Activated CD4-positive, alpha-beta T cell treated with anti-CD3 and anti-CD28 coated beads for 1 hour (primary cell): ENCODE measurements at places on chromosomes 3 and 15.

GRCh38 chr3:131850223-131850622, 184.6 kb downstream of the CPNE4 start:
- no peak for DNase-seq

DNA sequence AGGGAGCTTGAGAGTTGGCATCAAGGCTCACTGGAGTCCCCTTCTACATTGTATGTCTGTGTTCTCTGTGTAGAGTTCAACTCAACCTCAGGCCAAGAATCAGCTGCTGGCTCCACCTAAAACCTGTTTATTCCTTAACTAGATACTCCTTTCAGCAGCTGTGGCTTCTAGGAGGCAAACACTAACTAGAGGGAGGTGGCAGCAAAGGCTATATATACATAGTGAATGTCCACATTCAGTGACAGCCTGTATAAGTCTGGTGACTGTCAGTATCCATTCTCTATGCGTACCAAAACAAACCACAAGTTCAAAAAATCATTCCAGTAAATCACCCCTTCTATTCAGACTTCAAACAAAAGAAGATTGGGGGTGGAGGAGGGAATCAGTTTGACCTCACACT, 184.3 kb downstream of the CDIN1 start:
- DNase-seq, result no peak

- no peak for DNase-seq
These were observed 4.8 kb downstream of the PAQR9 start for GRCh38 chr3:142958707-142959106.

DNA sequence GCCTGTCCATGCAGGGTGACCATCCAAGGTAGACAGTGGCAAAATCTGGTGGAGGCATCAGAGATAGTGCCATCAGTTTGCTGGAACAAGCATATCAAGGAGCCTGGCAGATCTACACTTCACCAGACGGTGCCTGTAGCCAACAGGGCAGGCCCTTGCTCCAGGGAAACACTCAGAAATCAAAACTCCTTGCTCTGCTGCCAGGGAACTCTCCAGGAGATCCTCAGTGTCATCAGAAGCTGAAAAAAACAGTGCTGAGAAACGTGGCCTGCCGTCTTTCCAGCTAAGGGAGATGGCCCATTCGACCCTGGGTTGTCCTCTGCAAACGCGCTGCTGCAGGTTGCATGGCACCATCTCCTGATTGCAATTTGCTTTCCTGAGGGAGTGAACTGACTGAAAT, 30.5 kb upstream of the ATP13A3 start:
- no peak for DNase-seq

DNA sequence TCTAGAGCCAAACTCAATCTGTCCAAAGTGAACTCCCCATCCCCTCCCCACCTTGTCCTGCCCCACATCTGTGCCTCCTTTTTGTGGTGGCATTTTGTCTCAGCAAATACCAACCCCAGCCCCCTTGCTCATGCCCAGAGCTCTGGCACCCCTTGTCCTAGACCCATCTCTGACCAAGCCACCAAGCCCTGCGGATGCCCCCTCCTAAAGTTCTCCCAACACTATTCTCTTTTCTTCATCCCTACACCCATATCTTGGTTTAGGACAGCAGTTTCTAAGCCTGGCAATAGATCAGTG, 17.7 kb downstream of the ACAA1 start:
- no peak for DNase-seq

DNA sequence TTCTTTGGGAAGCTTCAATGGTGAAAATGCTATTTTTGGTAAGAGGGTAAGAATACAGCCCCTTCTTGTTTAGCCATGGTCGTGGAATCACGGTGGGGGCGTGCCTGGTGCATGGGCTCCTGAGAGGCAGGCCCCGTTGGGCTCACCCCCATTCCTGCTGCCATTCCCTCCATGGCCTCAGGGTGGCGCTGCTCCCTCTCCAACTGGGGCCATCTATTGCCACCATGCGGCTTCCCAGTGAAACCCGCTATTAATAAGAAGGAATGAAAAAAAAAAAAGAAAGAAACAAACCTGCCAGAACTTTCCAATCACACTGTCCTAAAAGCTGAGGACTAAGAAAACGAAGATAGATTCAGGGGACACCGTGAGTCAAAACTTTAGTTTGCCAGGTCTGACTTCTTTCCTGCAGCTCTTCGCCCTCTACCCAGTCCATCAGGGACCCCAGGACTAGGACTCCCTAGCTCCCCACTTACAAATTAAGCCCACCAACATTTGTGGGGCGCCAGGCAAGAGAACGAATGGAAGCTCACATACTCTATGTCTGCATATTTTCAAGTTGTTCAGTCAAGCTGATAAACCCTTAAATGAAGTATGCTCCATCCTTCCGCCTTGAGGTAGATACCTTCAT, 30.6 kb upstream of the ABHD2 start:
- peak; percentile 73 for DNase-seq

- DNase-seq, result no peak
These were observed 73.6 kb downstream of the ST8SIA2 start for GRCh38 chr15:92467245-92467644.

- no peak for DNase-seq
These were observed 139.3 kb upstream of the SOX2 start for GRCh38 chr3:181572432-181572831.

DNA sequence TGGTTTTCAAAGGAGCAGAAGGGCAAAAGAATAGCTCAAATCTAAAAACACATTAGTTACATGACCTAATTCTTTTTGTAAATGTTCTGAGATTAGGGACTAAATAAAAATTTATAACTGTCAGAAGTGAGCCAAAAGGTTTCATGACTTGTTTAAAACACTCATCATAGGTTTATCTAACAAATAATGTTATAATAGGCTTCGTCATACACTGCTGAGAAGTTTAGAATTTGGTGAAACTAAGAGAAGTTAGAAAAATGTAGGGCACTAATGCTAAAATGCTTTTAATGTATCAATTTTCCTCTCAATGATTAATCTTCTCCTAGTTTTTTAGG, 468.8 kb upstream of the CDIN1 start:
- DNase-seq, result no peak

- no peak for DNase-seq
These were observed 75.5 kb downstream of the ADAMTS9 start for GRCh38 chr3:64612082-64612860.

DNA sequence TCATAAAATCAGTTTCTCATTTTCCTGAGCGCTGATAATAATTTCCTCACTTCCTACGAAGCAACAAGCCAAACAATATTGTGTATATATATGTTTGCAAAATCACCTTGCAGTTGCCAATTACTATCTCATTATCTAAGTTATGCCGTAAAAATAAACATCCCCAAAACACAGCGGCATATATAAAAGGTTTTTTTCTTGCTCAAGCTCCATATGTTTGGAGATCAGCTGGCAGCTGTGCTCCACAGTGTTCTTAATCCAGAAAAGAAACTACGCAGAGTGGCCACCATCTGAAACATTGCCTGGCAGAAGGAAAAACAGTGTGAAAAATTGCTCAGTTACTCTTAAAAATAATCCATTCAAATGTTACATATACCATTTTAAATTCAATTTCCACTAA, 951.4 kb downstream of the PLOD2 start:
- DNase-seq, result no peak

GRCh38 chr3:58387650-58388546, 45.7 kb downstream of the PDHB start:
- no peak for DNase-seq
